A549 treated with CpdA at 1 μM for 4 hours (cell line): ENCODE measurements at places on chromosomes 1 and 21. TPM values are rescaled to one million over a fixed set of nuclear protein-coding genes. Genes with fewer than 3 reads are reported as not detected.

The KAZN gene
- 3.4 to 4.2 TPM (median 3.8 TPM) in 5 replicates for total RNA-seq

The CRYAA gene
- not detected in 5 replicates for total RNA-seq

The ZNF672 gene
- total RNA-seq: 15.2 to 25.5 TPM (median 24.4 TPM) in 5 replicates

The PPT1 gene
- total RNA-seq: 60.7 to 70.8 TPM (median 63.7 TPM) in 5 replicates

The LCE1B gene
- total RNA-seq: not detected in 5 replicates

The SEMA4A gene
- total RNA-seq: 0.34 to 0.65 TPM (median 0.41 TPM) in 5 replicates

The FALEC gene
- total RNA-seq: 0.18 to 0.39 TPM in 2 of 5 replicates, not detected in the others

The C1orf141 gene
- not detected in 5 replicates for total RNA-seq

The TMCO1 gene
- 162 to 184 TPM (median 170 TPM) in 5 replicates for total RNA-seq

The CAMSAP2 gene
- 17.6 to 27.1 TPM (median 20.8 TPM) in 5 replicates for total RNA-seq
